ENCODE measurements at places on chromosomes 11 and 22.

DNA sequence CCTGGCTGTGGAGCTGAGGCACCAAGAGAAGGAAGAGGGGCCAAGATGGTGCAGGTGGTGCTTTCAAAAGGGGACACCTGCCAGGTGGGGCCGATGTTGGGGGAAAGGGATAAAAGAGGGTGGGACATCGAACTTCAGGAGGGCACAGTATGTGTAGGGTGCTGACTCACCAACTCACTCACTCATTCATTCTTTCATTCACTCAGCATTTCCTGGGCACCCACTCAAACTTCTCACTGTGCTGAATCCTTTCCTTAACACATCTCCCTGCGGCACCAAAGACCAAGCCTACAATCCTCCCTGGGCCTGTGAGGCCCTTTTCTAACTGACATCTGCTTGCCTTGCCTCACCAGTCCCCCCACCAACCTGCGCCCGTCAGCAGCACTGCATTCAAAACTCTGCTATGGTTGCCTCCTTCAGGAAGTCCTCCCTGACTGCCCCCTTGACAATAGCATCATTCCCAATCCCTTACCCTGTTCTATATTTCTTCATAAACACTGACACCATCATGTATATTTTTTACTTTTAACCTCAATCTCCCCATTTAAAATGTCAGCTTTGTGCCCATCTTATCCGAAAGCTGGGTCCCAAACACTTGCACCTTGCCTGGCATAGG is 246.6 kb downstream of the MN1 start:
- no peak for DNase-seq

DNA sequence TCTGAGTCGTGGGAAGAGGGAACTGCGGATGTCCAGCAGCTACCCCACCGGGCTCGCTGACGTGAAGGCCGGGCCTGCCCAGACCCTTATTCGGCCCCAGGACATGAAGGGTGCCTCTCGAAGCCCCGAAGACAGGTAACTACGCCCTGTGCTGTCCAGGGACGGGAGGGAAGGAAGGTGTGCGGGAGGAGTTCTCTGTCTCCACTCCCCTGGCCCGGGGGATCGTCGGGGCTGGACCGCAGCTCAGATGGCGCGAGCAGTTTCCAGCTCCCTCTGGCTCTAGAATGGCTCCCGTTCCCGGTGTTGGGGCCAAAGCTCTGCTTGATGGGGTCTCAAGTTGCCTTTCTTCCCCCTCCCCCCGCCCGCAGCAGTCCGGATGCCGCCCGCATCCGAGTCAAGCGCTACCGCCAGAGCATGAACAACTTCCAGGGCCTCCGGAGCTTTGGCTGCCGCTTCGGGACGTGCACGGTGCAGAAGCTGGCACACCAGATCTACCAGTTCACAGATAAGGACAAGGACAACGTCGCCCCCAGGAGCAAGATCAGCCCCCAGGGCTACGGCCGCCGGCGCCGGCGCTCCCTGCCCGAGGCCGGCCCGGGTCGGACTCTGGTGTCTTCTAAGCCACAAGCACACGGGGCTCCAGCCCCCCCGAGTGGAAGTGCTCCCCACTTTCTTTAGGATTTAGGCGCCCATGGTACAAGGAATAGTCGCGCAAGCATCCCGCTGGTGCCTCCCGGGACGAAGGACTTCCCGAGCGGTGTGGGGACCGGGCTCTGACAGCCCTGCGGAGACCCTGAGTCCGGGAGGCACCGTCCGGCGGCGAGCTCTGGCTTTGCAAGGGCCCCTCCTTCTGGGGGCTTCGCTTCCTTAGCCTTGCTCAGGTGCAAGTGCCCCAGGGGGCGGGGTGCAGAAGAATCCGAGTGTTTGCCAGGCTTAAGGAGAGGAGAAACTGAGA is 1.4 kb downstream of the ADM start:
- DNase-seq, result no peak

DNA sequence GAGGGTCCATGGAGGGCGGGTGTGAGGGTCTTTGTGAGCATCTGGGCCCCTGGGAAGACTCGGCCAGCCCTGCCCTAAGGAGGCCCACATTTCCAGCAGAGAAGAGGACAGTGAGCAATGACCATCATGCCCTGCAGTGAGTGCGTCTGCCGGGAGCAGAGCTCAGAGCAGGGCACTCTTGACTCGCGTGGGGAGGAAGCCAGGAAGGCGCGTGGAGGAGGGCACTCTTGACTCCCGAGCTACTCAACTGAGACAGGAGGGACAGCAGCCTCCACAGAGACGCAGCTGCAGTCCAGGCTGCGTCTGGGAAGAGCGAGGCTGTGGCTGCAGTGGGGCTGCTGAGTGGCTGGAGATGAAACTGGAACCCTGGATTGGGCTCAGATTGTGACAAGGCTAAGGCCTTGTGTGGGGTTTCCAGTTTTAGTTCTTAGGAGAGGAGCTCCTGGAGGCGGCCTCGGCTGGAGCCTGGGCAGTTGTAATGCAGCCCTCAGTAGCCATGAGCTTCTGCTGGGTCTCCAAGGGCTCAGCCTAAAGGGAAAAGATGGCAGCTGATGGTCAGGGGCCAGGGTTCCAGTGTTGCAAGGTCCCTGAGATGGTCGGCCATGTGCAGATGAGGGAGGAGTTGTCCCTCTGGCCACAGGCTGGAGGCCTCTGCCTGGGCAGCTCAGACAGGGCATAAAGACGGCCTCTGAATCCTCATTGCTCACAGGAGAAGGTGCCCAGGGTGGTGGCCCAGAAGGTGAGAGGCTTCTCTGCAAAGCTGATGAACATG is 264.7 kb upstream of the B3GAT1 start:
- no peak for DNase-seq

DNA sequence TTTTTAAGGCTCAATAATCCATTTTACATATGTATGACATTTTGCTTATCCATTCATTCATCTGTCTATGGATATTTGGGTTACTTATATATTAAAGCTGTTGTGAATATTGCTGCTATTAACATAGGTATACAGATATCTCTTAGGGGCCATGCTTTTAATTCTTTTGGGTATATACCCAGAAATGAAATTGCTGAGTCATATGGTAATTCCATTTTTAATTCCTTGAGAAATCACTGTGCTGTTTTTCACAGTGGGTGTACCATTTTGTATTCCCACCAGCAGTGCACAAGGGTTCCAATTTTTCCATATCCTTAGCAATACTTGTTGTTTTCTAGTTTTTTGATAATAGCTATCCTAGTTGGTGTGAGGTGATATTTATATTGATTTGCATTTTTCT is 19.0 kb downstream of the PRMT3 start:
- no peak for DNase-seq

GRCh38 chr11:19603771-19604170 is 108.9 kb upstream of the NAV2 start:
- no peak for DNase-seq

GRCh38 chr11:36008584-36008983 is 64.7 kb downstream of the LDLRAD3 start:
- DNase-seq, result no peak

Data from NCI-H1436 treated with DMSO at 0.1 percent for 48 hours (cell line).